Left renal cortex interstitium (tissue), 4 donors: ENCODE measurements at places on chromosomes 1 and 21.

DNA sequence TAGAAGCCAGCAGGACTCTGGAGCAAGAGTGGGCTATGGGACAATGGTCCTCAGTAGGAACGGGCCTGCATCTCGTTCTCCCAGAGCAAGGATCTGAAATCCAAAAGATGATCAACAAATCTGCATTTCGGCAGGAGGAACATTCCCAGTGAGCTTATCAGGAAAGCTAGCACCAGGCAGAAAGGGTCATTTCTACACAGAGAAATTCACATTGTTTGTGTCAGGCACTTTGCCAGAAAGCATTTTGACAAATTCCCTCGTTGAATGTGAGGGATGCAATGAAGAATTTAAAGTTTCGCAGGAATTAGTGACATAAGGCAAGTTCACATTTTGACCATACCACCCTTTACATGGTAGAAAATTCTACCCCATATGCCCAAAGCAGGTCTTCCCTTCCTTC, 31.6 kb upstream of the ETS2 start:
- no peak for DNase-seq

- no peak for DNase-seq
Measured at GRCh38 chr21:35244514-35244913, 195.4 kb upstream of the RUNX1 start.

- DNase-seq, result no peak
Measured at GRCh38 chr1:93221913-93222312, 41.4 kb downstream of the CCDC18 start.

DNA sequence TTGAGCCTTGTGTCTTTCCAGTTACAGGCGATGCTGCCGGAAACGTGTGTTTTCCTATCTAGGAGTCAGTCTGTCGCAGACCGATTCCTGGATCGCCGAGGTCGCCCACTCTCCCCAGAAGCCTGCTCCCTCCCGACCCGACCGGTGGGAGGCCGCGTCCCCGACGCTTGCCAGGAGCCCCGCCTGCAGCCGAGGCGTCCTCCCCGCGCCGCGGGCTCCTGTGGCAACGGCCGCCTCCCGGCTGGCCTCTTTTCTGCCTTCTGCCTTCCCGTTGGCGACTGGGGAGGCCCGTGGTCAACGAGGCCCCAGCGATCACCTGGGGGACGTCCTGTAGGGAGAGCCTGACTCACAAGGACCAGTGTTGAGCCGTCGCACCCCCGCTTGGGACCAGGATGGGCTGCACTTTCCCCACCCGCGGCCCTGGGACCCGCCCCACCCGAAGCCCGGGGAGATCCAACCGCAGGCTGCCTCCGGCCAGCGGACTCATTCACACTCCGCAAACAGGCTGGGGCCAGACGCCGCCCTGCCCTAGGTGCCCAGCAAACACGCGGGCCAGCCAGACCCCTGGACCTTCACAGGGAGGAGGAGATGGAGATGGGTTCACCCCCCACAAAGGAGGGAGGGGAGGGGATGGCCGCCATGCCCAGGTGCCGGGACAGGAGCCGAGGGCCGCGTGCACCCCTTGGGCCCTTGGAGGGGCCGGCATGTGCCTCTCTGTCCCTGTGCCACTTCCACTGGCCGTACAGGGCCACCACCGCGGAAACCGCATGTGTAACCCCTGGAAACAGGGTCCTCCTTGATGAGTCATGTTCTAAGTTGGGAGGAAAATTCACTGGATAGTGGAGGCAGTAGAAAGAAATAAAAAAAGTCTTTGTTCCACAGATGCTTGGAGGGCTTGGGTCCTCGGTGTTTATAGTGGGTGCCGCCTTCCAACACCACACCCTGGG, 7.2 kb upstream of the COL6A1 start:
- DNase-seq, result no peak

DNA sequence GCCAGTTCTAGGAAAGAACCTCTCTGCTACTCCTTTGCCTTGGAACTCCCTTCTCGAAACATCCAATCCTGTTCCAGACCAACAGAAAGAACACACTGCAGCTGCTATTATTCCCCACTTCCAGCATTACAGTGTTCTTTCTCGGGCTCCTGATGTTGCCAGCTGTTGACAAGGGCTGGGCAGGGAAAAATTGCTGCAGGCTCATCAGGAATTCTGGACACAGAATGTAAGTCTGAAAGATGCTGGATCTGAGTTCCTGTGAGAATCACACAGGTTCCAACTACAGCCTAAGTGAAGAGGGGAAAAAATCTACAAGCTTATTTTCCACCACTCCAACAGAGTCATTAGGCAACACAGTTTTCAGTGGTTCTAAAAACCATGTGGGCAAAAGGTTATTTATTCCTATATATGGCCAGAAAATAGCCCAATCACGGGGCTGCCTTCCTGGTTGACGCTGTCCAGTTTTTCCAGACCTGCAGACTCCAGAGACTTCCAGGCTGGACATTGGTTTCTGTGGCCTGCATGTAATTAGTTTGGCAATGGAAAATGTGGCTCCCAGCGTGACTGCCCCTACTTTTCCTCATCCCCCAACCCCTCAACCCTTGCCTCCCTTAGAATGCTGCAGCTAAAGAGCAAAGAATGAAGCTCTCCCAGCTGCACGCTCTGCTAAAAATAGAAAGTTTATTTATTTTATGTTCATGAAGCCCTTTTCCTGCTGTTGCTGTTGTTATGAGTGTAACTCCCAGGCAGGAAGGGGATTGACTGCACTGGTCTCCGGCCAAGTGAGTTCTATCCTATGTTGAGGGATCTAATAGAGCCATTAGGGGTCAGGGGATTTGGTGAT, 8.3 kb upstream of the KIAA0040 start:
- DNase-seq, result peak; percentile 53

DNA sequence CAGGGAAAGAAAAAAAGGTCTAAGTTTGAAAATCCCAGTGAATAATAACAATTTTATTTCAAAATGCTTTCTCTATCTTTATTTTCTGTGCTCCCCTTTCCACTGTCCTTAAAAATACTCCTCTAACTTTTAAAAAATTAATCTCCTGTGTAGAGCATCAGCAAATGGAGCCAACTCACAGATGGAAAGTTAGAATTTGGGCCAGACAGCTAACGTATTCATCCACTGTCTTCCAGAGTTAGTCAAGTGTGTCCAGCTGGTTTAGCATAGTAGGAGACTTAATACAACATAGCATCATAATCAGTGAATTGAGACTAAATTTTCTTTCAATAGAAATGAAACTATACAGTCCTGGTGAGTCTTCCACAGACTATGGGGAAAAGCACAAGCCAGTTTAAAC, 419.0 kb upstream of the LRRC7 start:
- DNase-seq, result no peak

- no peak for DNase-seq
Measured at GRCh38 chr1:3026581-3027391, 5.5 kb downstream of the ACTRT2 start.

DNA sequence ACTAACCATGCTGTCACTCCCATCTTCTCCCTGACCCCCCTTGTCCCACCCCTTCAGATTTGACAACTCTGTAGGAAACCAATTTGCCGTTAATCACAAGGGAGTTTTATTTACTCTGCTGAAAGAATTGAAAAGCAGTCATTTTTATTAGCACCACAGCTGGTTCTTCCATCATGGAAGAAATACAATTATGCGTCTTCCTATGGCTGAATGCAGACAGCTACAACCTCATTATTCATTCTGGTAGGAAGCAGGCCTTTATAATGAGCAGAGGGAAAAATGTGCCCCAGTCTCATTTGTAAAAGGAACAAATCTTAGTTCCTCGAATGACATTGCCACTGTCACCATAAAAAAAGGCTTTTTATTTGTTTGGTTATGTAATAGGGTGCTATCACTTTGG, 35.2 kb downstream of the JUN start:
- DNase-seq, result peak; percentile 14

GRCh38 chr21:29145354-29145782, 14.9 kb downstream of the MAP3K7CL start:
- DNase-seq, result no peak
